ENCODE measurements at places on chromosomes 12 and 14.
A peak's percentile ranks its signal among the peaks of the same experiment; 100 is the strongest.

- DNase-seq = no peak
These were observed 66.2 kb downstream of the MOK start for GRCh38 chr14:102238766-102239165.

- DNase-seq = peak; percentile 79
These were observed 2.6 kb downstream of the RTL1 start for GRCh38 chr14:100900837-100901390.

- peak; percentile 74 for DNase-seq
These were observed 42.5 kb upstream of the BMP4 start for GRCh38 chr14:53999061-53999488.

DNA sequence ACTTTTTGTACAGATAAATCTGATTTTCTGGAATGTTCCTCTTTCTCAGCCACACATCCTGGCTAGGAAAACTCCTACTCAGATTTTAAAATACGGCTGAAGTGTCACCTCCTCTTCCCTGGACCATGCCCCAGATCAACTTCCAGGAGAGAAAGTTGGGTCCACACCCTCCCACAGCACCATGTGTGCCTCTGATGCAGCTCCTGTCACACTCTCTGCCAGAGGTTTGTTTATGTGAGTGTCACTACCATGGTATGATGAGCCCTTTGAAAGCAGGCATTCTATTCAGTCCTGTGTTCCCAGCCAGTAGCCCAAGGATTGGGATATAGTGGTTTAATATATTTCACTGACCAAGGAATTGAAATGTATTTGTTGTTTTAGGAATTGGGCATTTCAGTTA lies 287.2 kb upstream of the ATP2B1 start:
- DNase-seq = no peak

- DNase-seq = no peak
These were observed 7.6 kb upstream of the STK38L start for GRCh38 chr12:27236498-27236897.

DNA sequence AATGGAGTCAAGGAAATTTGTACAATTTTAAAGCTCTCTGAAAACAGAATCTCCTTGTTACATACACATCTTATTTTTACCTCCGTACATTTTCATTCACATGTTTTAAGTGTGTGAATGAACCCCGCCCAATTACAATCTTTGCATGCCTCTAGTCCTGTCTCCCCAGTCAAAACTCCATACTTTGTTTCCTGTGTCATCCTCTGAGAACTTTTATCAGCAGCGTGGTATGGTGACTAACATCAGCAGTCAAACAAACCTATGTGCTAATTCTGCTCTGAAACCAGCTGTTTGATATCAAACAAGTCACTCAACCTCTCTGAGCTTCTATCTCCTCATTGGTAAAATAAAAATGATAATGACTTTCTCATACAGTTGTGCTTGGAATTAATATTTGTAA lies 15.8 kb upstream of the ERGIC2 start:
- DNase-seq = no peak

- no peak for DNase-seq
These were observed 120.3 kb upstream of the BCAT1 start for GRCh38 chr12:25069224-25069623.

GRCh38 chr14:31025367-31026076 lies at the start of gene AP4S1:
AP4S1 (plus strand) TSS chr14:31025649; CDS start chr14:31066197, 40,548 bp downstream.
- DNase-seq = peak; percentile 62

GRCh38 chr12:108850854-108851573 lies 6.4 kb downstream of the SSH1 start:
- DNase-seq = no peak

- DNase-seq = peak; percentile 36
These were observed 30.3 kb downstream of the NDUFA12 start for GRCh38 chr12:94973221-94973620.

GRCh38 chr12:117069926-117070900 lies 29.0 kb downstream of the TESC start:
- DNase-seq = peak; percentile 34

- no peak for DNase-seq
These were observed 155.6 kb downstream of the DYRK2 start for GRCh38 chr12:67804168-67804567.

- DNase-seq = no peak
These were observed 124.9 kb downstream of the BCAT1 start for GRCh38 chr12:24823808-24824515.

DNA sequence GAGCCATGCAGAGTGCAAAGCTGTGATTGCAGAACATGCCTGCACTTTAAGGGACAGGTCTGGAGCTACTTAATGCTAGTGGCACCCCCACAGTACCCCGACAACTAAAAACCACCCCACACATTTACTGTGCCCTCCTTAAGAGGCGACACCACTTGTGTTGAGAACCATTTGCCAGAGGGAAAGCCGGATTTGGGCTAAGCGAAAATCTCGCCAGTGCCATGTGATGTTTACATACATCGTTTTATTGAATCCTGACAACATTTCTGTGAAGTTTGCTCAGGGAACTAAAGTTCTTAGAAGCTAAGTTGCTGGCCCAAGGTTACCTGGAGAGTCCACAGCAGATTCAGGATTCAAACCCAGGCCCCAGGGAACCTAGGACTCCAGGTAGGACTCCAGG lies 119.0 kb upstream of the FKBP4 start:
- no peak for DNase-seq

DNA sequence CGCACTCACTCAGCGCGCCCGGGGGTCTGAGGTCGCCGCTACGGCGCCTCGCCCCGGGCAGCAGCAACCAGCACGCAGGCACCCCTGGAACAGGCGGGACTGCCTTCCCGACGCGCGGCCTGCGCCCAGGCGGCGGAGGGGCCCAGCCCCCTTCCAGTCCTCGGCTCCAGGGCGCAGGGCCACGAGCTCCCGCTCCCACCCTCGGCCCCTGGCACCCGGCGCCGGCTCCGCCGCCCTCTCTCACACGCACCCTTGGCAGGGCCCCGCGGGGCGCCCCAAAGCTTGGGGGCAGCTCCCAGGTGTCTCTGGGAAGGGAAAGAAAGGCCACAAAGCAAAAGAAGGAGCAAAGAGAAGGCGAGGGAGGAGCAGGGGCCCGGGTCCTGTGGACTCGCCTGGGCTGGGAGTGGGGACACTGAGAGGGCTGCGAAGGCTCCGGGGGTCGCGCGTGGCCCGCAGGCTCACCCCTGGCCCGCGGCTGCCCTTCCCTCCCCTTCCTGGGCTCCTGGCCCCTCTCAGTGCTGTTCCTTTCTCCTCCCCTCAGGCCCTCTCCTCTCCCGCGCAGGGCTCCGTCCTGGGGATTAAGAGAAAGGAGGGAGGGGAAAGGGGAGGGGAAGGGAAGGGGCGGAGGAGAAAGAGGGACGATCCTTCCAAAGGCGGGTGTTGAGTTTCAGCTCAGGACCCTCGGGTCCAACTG lies 907 bp upstream of the EFS start:
- DNase-seq = peak; percentile 85

DNA sequence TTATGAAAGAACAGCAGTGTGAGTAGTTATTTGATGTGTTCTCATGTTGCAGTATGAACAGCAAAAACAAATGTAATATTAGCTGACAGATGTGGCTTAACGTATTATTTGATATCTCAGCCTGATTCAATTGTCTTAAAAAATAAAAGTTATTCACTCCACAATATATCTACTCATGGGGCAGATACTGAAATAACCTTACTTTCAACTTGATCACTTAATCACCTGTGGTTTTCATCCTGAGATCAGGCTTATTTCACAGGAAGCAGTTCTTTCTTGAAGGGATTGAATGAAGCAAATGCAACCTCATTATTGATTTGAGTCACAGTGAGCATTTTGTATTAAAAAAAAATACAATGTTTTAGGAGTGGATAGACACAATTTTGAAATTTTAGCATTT lies 90.3 kb downstream of the AKAP6 start:
- no peak for DNase-seq

DNA sequence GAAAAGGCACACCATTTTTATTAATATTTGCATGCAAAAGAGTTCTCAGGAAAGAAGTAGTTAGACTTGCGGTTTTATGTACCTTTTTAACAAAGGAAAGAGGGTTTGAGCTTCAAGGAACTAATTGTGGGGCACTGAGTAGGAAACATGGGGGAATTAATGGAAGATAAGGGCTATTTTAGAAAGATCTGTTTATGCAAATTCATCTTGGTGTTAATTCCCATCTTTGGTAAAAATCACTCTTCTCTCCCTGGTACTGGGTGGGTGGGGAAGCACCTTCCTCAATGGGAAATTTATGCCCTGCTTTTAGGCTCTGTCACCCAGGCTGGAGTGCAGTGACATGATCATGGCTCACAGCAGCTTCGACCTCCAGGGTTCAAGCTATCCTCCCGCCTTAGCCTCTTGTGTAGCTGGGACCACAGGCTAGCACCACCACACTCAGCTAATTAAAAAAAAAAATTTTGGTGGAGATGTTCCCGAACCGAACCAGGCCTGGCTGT lies 30.1 kb upstream of the RESF1 start:
- no peak for DNase-seq

GRCh38 chr12:46535907-46536306 lies 163.3 kb upstream of the SLC38A2 start:
- no peak for DNase-seq

- peak; percentile 51 for DNase-seq
These were observed 505.9 kb downstream of the FLRT2 start for GRCh38 chr14:86035882-86036281.

GRCh38 chr14:69658664-69659261 lies 47.4 kb downstream of the SUSD6 start:
- no peak for DNase-seq

GRCh38 chr12:65121049-65121955 lies at the start of gene WIF1:
WIF1 (minus strand) TSS chr12:65121305; CDS start chr12:65121191, 114 bp downstream.
- DNase-seq = peak; percentile 69
